Brain pericyte (primary cell): ENCODE measurements at places on chromosomes 3 and 15.

DNA sequence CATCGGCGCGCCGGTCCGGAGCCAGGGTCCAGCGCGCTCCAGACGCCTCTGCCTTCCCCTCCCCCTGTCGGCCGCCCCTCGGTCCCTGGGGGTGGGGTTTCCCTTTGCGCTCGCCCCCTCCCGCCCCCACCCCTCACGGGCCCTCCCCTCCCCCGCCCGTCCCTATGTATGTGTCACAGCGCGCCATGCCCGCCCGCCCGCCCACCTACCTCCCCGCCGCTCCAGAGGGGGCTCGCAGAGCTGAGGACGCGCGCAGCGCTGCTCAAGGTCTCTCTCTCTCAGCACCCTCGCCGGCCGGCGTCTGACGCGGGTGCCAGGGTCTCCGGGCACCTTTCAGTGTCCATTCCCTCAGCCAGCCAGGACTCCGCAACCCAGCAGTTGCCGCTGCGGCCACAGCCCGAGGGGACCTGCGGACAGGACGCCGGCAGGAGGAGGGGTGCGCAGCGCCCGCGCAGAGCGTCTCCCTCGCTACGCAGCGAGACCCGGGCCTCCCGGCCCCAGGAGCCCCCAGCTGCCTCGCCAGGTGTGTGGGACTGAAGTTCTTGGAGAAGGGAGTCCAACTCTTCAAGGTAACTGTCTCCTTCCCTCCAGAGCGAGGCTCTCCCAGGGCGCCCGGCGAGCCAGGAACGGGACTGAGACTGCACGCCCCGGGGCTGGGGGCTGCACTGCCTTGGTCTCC is at the start of gene ACAN:
Gene ACAN, plus strand, starts transcription at position 196 of the 679 bp plus-strand sequence. CDS start 32,771 bp downstream, outside the sequence.
- DNase-seq: no peak

- DNase-seq: no peak
Measured at GRCh38 chr15:74171965-74172541, 1.5 kb upstream of the ISLR start.

DNA sequence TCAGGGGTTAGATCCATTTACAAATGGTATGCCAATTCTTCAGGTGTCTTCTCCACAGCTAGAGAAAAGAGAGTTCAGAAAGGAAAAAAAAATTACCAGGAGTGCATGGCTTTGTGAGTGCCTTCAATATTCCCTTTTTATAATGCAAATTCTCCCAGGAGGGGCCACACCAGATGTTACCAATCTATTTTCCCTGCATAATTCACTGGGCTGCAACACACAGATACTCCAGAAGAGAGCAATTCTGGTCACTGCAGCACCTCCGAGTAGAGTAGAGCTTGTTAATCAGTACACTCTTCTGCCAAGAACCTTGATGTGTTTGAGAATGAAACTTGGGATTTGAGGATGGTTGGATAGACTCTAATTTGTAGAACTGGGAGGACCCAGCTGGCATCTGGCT is 80.7 kb upstream of the SPRED1 start:
- no peak for DNase-seq

DNA sequence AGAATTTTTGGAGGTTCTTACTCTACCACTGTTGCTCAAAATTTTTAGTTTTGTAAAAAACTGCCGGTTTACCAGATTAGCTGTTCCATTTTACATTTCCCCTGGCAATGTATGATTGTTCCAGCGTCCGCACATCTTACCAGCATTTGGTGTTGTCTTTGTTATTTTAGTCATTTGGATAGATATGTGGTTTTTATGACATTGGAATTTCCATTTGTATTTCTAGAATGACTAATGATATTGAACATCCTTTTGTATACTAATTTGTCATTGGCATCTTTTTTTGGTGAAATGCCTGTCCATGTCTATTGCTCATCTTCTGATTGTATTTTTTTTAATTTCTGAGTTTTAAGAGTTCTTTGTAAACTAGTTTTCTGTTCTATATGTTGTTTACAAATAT is 28.5 kb downstream of the LRRC28 start:
- no peak for DNase-seq

DNA sequence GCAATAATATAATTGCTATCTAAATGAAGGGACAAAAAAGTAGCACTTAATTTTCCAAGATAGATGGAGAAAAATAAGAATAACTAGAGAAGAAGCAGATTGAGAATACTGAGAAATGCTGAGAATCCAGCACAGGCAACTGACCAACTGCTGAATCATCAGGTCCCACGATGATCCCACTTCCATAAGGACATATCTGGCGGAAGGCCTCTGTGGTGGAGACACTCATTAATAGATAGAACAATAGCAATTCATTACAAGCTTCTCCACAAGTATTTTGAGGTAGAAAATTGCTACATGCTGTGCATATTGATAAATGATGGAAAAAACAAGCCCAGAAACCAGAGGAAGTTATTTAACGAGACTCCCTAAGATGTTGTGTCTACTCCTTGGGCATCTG is 105.9 kb downstream of the DUT start:
- DNase-seq: no peak

DNA sequence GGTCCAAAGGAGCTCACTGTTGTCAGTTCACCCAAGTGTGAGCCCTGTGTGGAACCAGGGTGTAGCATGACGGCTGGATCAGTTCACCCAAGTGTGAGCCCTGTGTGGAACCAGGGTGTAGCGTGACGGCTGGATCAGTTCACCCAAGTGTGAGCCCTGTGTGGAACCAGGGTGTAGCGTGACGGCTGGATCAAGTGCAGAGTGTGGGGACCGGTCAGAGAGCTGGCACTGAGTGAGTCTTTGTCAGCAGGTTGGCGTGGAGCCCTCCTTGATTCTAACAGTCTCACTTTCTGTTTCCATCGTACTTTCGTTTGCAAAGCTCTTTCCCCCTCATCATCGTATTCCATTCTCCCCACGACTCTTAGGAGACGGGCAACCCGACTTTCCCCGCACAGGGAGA is 57.9 kb upstream of the DLG1 start:
- DNase-seq: no peak

DNA sequence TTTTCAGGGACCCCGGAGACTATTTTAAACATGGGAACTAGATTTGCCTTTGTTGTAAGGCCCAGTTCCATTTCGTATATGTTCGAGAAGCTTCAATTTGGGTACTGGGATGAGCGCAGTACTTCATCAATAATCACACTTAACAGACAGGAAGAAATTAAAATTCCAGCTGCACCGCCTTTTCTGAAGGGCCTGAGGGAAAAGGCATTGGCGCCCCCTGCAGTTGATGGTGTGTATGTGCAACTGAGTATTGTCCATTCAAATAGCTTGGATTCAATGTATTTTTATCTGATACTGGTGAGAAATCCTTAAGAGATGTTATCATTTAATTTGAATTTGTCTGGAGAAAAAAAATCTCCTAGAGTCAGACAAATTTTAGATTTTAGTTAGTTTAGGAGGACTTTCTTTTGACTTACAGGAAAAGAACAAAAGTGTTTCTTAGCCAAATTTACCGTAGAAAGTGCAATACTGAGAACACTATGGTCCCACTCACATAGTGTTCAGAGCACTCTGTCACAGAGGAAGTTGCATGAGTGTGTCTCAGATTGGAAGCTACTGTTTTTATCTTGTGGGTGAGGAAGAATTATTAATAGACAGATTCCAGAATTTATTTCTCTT is 5.4 kb upstream of the ALDH1A2 start:
- DNase-seq: peak; percentile 25

DNA sequence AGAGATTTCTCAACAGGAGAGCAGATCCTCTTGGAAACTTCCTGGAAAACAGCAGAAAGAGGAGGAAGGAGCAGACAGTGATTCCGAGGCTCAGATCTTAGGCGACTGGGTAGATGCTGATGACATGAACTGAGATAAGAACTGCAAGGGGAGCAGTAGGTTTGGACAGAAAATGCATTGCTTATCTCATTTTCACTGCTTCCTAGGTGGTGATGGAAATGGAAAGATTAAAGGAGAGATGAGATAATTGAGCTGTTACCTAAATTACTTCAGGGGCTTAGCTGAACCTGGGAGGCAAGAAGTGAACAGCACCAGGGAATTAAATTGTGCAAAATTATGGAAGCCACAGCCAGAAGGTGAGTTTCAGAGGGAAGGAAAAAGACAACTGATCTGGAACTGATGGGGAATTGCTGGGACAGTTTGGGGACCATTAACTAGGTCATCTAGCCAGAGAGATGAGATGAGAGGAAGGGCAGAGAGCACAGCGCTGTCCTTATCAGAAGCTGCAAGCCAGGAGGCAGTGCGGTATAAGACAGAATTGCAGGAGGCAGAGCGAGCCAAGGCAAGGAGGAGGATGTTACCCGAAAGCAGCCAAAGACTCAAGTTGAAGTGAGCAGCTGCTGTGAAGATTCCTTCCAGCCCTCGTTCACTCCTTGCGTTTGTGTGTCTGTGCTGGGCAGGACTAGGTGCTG is 140.4 kb downstream of the SRGAP3 start:
- DNase-seq: no peak

GRCh38 chr3:54822206-54822605 is 105.7 kb downstream of the LRTM1 start:
- DNase-seq: no peak

GRCh38 chr3:99765042-99765942 is 52.4 kb upstream of the CMSS1 start:
- DNase-seq: no peak

DNA sequence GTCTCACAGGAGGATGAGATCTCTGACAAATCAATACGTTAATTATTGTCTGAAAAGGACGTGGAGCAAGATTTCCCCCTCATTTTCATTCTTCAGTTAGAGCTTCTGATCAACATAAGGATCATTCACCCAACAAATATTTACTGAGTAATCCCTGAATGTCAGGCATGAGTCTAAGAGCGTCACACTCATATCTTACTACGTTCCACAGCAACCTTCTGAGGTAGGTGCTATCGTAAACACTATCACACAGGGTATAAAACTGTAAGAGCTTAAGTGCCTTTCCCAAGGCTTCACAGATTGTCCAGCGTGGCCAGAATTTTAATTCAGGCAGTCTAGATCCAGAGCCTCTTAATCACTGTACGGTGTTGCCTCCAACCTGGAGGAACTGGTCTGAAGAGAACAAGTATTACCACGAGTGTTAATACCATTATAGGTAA is 10.6 kb upstream of the TM4SF1 start:
- no peak for DNase-seq

DNA sequence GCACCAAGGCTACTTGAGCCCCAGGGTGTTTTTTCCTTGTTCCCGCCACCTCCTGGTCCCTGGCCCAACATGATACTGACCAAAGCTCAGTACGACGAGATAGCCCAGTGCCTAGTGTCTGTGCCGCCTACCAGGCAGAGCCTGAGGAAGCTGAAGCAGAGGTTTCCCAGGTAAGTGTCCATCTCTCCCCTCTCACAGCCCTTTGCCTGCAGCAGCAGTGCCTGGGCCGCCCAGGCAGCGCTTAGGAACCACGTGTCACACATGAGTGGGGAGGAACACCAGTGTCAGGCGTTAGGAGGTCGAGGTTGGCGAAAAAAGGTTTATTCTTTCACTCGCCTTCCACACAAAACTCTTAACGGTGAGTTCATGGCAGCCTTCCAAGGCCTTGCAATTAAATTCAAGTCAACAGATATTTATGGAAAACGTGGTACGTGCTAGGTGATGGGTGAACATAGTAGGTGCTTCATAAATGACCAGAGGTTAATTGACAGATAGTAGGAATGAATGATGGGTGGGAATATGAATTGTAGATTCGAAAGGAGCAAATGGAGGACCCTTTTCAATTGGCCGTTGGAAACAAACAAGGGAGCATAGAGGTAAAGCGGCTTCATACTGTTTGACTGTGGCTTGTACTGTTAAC is 486 bp downstream of the CDIN1 start:
- no peak for DNase-seq

- DNase-seq: no peak
Measured at GRCh38 chr3:183178833-183179549, 16.5 kb upstream of the LAMP3 start.

GRCh38 chr3:88641033-88641604 is 466.3 kb upstream of the EPHA3 start:
- no peak for DNase-seq

DNA sequence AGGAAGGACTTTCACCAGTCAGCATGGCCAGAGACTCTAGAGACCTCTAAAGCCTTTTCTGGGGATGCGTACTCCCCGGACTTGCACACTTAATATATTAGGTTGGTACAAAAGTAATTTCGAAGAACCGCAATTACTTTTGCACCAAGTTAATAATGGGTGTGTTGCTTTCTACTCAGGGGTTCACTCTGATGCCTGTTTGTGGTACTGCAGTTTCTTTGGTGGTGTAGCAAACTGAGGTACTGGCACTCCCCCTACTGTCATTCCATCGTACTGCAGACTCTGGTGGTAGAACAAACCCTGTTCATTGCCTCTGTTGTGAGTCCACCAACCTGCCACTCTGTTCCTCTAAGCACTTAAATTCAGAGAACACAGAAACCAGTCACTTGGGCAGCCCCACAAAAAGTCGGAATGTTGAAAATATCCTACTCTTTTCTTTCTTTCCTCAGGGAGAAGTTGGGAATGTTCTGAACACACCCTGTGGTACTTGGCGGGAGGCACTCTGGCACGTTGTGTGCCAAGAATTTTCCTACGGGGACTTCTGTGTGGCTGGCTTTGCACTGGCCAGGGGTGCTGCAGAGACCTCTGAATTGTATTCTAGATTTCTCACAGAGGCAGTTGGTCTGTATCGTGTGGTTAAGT is 46.3 kb downstream of the GABRG3 start:
- DNase-seq: no peak

DNA sequence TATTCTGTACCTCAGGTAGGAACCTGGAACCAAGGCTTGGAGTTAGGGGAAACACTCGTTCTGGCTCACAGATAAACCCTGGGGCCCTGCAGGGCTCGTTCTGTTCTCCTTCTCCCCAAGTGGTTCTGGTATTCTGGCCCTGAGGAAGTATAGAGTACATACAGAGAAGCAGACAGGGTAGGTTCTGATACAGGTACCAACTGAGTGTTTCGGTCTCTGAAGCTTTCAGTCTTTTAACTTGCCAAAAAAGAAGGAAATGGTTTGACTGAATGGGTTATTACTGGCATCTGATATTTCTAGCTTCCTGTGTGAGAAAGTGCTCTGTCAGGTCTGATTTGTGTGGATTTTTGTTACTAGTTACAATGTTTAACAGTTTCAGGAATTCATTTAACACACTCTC is 67.3 kb downstream of the UBE2E2 start:
- no peak for DNase-seq

- DNase-seq: no peak
Measured at GRCh38 chr3:10946526-10946925, 46.0 kb upstream of the SLC6A1 start.
